Stimulated activated CD4-positive, alpha-beta T cell treated with anti-CD3 and anti-CD28 coated beads, TNF-alpha, amount 100 ng/mL, for 4 hours (primary cell): ENCODE measurements at places on chromosomes 2 and 18.

GRCh38 chr2:18363348-18363747 is 197.1 kb downstream of the RDH14 start:
- DNase-seq: no peak

DNA sequence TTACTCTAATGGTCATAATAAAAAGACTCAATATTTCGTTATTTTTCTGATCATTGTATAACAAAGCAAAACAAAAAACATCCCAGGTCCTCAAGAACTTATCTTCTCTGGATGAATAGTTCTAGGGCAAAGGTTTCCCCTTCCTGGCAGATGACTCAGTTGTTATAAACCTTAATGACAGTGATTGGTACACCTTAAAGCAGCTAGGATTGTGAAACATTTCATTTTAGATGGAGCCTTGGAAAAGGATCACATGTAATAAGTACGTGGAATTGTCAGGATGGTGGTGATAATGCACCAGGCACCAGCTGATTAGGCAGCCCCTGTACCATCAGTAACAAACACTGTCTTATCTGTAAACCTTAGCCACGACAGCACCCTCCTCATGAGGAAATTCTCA is 47.2 kb downstream of the MEP1B start:
- no peak for DNase-seq

DNA sequence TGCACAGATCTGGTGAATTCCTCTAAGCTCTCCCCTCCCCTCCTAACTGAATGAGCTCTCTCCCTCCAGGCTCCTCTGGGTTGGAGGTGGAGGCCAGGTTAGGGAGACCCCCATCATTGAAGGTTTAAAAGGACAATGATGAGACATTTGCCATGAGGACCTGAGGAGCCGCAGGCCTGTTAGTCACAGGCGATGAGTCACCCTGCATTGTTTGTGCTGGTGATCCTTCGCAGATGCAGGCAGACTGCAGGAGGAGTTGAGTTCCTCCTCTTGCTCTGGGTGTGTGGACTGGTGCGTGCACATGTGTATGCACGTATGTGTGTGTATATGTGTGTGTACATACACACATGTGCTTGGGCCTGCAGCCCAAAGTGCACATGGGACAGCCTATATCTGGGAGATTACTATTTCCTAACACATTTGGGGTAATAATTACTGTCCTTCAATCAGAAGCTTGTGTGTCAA is 42.0 kb downstream of the MCFD2 start:
- DNase-seq: peak; percentile 6

- no peak for DNase-seq
Observed at GRCh38 chr2:241179899-241180298, 8.6 kb upstream of the ANO7 start.

DNA sequence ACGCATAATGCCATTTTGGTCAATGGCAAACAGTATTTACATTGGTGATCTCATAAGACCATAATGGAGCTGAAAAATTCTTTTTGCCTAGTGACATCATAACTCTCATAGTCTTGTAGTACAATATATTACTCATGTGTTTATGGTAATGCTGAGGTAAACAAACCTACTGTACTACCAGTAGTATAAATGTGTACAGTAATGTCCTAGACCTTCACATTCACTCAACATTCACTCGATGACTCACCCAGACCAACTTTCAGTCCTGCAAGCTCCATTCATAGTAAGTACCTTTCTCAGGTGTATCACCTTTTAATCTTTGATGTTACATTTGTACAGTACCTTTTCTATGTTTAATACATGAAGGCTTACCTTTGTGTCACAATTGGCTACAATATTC is 558.2 kb upstream of the PIK3C3 start:
- DNase-seq: no peak

DNA sequence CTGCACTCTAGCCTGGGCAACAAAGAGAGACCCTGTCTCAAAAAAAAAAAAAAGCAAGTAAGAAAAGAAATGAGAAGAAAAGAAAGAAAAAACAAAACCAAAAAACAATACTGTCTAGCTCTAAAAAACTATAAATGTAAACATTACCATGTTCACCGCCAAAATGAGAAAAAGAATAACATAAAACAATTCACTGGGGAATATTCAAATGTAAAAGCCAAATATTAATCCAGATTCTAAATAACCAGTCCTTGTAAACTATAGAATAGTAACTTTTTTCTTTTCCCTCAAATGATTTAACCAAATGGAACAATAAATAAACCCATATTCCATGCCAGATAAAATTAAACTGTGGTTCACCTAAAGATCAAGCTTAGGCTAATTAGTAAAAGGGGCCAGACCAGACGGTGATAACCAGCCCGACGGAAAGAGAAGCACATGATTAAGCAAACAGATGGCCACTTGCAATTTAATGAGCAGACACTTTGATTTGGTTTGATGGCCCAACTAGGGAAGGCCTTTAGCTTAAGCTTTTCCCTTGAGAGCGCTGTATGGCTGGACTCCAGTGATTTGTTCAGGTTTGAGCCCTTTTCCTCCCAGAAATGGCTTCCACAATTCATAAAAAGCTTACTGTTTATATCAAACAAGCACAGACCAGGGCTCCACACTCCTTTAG is 39.4 kb upstream of the ZNF397 start:
- DNase-seq: no peak
